ENCODE measurements at places on chromosomes 16 and 17. TPM values are rescaled to one million over a fixed set of nuclear protein-coding genes. Genes with fewer than 3 reads are reported as not detected.

Gene TLCD1
- polyA plus RNA-seq: 4.2 TPM

GRCh38 chr16:54623636-54624035 is 307.0 kb upstream of the IRX5 start:
- DNase-seq: no peak

Gene UTS2R
- 5.8 TPM for polyA plus RNA-seq

Gene MTSS2
- 126 TPM for polyA plus RNA-seq

Gene KCNJ18
- polyA plus RNA-seq: not detected

Gene TBC1D3I
- 0.94 TPM for polyA plus RNA-seq

Gene DLX4
- polyA plus RNA-seq: 0.20 TPM

Gene GFAP
- polyA plus RNA-seq: 0.38 TPM

DNA sequence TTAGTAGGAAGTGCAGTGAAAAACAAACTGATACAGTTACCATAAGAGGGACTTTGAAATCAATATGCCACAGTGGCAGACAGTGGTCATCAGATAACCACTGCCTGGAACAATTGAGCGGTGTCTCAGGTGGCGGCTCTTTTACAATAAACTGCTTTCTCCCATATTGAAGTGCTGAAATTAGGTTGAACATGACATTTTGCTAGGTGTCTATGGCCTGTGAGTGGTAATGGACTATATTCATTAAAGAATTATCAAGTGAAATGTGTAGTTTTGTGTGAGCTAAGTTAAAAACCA is 214.7 kb downstream of the RPTOR start:
- DNase-seq: no peak

Gene CSH1
- 2.7 TPM for polyA plus RNA-seq

Gene TERB1
- polyA plus RNA-seq: not detected

Gene GLYR1
- polyA plus RNA-seq: 46.8 TPM

GRCh38 chr17:50311112-50311460 is 34.8 kb upstream of the XYLT2 start:
- no peak for DNase-seq

Gene SMPD3
- 1.1 TPM for polyA plus RNA-seq

DNA sequence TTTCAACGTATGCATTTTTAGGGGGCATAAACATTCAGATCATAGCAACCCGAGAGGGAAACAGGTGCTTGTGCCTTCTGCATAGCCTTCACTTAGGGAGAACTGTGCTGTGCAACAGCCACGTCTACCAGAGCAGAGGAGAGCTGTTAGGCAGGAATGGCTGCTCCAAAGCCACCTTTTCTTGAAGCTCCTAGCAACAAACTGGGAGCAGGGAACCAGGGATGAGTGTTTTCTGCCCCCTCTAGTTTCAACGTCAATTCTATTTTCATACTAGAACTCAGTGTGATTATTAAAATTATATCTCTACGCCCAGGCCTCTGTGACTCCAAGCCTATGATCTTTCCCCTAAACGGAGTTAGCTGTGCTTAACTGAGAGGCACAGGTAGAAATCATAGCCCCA is 290.0 kb downstream of the HAPSTR1 start:
- no peak for DNase-seq

DNA sequence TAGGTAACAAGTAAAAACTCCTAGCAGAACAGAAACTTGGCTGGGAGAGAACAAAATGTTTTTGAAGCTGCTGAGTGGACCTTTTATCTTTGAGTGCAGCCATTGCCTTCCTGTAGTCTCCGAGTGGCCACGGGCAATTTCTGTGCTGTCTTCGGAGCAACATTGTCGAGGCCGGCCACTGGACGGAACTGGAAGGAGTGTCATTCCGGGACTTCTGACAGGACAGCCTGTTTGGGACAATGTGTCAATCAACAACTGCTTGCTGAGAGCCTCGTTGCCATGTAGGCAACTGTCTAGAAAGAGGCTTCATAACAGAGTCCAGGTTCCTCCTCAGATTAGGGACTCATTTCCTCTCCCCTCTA is 96.2 kb upstream of the CDYL2 start:
- DNase-seq: no peak

DNA sequence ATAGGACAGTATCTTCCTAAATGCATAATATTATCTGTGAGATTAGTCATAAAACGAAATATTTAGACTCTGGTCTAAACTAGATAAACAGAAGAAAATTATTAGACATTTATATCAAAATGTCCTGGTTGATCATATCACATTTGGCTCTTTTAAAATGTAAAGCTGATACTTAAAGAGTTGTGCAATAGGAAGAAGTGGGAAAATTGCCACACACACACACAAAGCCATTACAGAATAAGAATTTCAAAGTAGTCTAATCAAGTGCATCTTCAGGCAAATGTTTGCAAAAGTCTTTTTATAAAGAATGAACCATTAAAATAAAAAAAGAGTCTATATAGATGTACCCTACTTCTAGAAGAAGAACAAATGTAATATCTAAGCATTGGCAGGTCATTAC is 301.7 kb downstream of the KIF2B start:
- DNase-seq: no peak

DNA sequence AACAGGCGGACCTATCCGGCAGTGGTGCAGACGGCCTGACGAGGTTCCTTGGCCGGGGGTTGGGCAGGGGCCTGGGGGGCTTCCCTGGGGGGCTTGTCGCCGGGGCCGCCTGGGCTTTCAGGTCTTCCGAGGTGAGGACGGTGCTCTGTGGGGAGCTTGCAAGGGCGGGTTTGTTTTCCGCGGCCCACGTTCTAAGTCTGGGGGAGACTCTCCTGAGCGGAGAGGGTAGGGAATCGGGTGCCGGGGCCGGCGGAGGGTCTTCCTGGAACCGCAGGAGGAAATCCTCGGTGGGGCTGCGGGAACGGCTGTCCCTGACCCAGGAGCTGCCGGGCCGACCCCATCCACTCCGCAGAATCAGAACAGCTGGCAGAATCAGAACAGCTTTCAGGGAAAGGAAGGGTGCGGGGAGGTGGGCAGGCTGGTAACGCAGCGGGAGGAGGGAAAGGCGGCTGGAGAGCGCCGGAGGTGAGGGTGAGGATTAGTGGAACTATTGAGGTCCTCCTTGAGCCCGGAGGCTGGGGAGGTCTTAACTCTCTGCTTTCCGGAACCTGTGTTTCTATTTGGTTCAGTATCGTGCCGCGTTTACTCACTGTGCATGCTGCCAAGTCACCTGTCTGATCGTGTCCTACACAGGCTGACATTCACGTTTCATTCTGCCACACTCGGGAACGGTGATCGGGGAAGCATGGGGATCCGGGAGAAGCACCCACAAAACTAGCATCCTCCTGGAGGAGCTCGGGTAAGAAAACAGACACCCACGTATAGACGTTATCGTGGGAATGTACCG is 28.9 kb downstream of the CPSF4L start:
- DNase-seq: no peak

- no peak for DNase-seq
Measured at GRCh38 chr17:27533874-27534815, 77.9 kb downstream of the KSR1 start.

DNA sequence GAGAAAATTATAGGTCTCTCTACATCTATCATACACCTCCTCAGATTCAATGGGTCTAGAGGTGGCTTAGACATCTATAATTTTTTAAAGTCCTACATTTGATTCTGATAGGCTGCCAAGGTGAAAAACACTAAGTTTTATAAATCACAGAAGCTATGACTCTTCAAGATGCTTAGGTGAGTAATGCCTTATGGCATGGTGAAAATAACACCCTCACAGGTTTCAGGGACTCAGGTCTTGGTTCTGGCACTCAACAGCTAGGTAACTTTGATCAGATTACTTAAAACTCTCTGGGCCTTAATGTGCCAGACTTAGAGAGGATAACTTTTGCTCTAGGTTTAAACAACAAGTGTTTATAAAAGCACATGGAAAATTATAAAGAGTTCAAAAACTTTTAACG is 2.0 kb upstream of the COX10 start:
- DNase-seq: no peak

GRCh38 chr16:89913408-89914387 is 5.0 kb upstream of the MC1R start:
- no peak for DNase-seq

Gene SLC22A31
- 3.9 TPM for polyA plus RNA-seq

- no peak for DNase-seq
Measured at GRCh38 chr16:57483725-57484514, 2.4 kb downstream of the DOK4 start.

- DNase-seq: no peak
Measured at GRCh38 chr16:75311383-75311938, 60.0 kb upstream of the BCAR1 start.

GRCh38 chr17:50036455-50037261 is 19.3 kb upstream of the ITGA3 start:
- DNase-seq: no peak

DNA sequence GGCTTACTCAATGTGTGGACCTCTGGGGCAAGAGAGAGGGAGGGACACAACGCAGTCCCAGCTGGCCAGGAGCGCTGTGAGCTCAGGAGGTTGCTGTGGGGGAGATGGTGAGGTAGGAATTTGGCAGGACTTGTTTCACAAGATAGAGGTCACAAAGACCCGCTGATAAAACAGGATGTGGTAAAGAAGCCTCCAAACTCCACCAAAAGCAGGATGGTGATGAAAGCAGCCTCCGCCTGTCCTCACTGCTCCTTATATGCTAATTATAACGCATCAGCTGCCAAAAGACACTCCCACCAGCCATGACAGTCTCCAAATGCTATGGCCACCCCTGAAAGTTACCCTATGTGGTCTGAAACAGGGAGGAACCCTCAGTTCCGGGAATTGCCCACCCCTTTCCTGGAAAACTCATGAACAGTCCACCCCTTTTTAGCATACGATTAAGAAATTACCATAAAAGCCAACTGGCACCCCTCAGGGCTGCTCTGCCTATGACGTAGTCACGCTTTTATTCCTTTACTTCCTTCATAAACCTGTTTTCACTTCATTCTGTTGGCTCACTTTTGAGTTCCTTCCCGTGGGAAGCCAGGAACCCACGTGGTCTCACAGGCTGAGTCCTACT is 5.3 kb upstream of the EIF4A3 start:
- DNase-seq: no peak

DNA sequence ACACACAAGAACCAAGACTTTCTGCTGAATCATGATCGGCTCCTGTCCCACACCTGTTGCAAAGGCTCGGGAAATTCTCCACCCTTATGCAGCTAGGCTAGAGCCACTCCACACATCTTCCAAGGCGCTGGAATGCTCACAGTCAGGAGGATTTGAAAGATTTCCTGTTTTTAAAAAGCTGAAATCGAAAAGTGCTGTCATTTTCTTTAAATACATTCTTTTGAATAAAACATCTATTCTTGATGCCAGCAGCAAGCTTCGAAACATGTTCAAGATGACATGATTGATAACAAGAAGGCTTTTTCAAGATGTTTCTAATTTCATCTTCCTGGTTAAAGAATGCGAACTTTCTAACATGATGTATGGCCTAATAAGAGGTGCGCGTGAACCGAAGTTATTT is 219.7 kb upstream of the CDH5 start:
- no peak for DNase-seq

Gene TP53
- polyA plus RNA-seq: 32.3 TPM

DNA sequence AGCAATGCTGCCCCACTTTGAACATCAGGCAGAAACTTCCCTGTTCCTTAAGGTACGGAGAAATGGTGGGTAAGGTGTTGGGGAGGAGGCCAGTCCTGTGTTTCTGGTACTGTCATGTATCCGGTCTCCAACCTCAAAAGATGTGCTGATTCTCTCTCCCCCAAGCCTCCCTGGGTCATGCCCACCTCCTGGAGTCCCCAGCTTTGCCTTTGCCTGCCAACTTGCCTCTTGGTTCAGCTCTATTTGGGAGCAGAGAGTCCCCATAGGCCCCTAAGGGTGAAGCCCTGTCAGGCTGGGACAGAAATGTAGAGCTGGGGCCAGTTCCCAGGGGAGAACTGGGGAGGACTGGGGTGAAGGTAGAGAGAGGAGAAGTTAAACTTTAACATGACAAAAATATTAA is 1.6 kb upstream of the TBX21 start:
- no peak for DNase-seq

DNA sequence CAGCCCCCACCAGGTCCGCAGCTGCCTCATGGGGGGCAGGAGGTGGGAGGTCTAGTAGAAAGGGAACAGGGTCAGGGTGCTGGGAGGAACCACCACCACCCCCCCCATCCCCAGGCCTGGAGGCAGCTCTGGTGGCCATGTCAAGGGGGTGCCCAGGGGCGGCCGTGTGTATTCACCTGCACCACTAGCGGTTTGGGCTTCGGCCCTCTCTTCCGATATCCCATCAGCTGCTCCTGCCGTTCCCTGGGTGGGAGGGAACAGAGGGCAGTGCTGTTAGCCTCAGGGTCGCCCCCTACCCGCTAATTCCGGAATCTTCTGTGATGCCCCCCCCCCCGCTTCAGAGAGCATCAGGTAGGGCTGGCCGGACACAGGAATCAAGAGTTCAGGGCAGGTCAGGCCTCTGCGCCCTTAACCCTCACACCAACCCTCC is 3.8 kb downstream of the CBX4 start:
- DNase-seq: no peak

Gene OR1E2
- polyA plus RNA-seq: not detected

Gene FSCN2
- polyA plus RNA-seq: 3.7 TPM

DNA sequence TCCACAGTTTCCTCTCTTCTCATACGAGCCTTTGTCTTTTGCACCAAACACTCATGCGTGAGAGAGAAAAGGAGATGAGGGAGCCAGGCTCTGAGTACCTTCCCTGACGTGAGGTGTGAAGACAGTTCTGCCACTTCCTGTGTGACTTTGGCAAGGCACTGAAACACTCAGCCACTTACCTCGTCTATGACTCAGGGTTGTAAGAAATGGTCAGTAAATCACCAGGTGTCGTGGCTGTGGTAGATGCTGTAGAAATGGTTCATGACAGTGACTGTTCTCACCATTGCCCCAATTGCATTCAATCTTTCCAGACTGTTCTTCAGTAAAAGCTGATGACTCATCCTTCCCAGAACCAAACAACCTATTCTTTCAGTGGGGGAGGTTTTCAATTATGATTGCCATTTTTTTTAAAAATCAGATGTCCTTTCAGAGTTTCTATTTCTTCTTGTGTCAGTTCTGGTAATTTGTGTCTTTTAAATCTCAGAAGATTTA is 49.2 kb upstream of the CBFA2T3 start:
- no peak for DNase-seq

Gene HOXB3
- 9.2 TPM for polyA plus RNA-seq

Data from forelimb muscle (tissue), 1 donor.